Progenitor cell of endocrine pancreas (in vitro differentiated cells): ENCODE measurements at places on chromosomes 4 and X. TPM values are rescaled to one million over a fixed set of nuclear protein-coding genes. Genes with fewer than 3 reads are reported as not detected.

GRCh38 chrX:28351801-28352200, 235.4 kb upstream of the IL1RAPL1 start:
- DNase-seq = no peak

The CLDN22 gene
- total RNA-seq = not detected in 2 replicates

- DNase-seq = no peak
These were observed 224.1 kb downstream of the SLITRK2 start for GRCh38 chrX:146041741-146042140.

The ETNPPL gene
- total RNA-seq = 0.22 and 1.1 TPM in 2 replicates

DNA sequence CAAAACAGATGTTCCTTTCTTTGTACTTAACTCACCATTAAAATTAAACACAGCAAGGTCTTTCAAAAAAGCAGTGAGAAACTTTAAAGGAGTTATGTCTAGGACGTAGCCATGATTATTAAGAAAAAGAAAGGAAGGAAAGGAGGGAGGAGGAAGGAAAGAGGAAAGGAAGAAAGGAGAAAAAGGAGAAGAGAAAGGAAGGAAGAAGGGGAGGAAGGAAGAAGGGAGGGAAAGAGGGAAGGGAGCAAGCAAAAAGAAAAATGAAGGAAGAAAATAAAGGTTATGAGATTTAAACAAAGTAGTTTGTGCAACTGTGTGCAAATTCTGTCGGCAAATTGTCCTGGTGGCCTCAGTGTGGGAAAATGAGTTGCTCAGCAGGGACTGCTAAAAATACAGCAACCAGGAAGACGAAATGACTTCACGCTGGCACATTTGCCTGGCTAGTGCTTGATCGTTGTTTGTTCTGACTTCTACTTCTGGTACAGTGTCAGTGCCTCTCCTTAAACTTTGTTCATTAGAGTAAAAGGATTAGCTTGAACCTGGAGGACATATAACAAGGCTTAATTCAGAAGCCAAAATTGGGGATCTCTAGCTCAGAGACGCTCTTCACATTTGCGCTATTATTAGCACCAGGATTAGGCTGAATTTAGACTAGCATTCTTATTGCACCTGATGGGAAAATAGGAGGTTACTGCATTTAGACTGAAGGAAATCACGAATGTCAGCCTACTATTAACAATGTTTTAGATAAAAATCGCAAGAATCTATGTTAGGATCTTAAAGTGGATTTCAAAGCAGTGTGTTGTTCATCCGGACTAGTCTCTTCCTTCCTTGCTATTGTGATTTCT, 81.2 kb downstream of the DCK start:
- DNase-seq = no peak

DNA sequence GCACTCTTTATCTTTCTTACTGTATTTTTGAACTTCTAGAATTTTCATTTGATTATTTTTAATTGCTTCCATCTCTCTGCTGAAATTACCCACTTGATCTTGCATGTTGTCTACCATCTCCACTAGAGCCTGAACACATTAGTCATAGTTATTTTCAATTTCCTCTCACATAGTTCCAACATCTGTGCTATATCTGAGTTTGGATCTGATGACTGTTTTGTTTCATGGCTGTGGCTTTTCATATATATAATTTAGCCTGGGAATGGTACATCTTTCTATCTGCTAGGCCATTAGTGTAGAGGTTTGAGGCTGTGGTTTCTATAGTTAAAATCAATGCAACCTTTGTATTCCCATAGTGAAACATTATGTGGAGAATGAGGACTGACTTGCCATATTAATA, 33.2 kb downstream of the NPY2R start:
- DNase-seq = no peak

The RBMXL3 gene
- total RNA-seq = not detected in 2 replicates

DNA sequence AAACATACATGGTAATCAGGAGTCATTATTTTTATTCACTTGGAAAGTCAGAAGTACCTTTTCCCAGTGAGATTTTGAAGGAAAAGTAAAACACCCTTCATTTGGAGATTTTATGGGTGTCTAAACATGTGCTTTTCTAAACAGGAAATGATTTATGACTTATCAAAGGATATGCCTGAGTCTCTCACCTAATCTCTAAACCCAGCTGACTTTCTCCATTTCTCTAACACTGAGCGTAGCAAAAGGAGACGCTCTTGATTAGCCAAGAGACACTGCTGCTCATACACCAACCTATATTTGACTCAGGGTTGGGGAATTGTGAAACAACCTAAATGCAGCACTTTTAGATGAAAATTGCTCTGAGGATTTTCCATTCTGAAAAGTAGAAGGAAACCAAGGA, 468.5 kb upstream of the FTHL17 start:
- DNase-seq = no peak

The FDCSP gene
- total RNA-seq = not detected in 2 replicates

DNA sequence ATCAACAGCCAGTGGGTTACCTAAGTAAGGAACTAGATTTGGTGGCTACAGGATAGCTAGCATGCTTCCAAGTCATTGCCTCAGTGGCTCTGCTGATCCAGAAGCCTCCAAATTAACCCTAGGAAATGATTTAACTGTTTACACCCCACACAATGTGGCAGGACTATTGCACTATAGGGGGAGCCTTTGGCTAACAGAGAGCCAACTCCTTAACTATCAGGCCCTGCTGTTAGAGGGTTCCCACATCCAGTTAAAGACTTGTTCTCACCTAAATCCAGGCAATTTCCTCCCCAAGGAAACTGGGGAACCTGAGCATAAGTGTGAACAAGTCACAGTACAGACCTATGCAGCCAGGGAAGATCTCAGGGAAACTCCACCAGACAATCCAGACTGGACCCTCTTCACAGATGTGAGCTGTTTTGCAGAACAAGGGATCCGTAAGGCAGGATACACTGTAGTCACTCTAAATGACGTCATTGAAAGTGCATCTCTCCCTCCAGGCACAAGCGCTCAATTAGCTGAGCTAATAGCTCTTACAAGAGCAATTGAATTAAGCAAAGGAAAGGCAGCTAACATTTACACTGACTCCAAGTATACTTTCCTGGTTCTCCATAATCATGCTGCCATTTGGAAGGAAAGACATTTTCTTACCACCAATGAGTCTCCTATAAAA, 185.3 kb upstream of the SPOCK3 start:
- no peak for DNase-seq

The BMPR1B gene
- total RNA-seq = 21.1 and 23.2 TPM in 2 replicates
